Lung (tissue), 17 donors: ENCODE measurements at places on chromosomes 2 and 18. TPM values are rescaled to one million over a fixed set of nuclear protein-coding genes. Genes with fewer than 3 reads are reported as not detected.

Gene RUFY4
- total RNA-seq = 0.31 TPM

- H3K27ac ChIP-seq = no peak overlapping the region
- H3K4me3 ChIP-seq = no peak overlapping the region
- H3K36me3 ChIP-seq = no peaks in the 10 kb centered on the region
- DNase-seq = no peak
- peaks cover 2% of the 10 kb centered on the region for H3K4me1 ChIP-seq
- no peaks in the 10 kb centered on the region for H3K27me3 ChIP-seq
Measured at GRCh38 chr18:3649135-3649632, 199.2 kb downstream of the TGIF1 start.

- DNase-seq = no peak
- no peaks in the 10 kb centered on the region for H3K36me3 ChIP-seq
- H3K27ac ChIP-seq = no peak overlapping the region
- H3K4me3 ChIP-seq = no peak overlapping the region
- H3K4me1 ChIP-seq = no peaks in the 10 kb centered on the region
- H3K27me3 ChIP-seq = no peaks in the 10 kb centered on the region
Measured at GRCh38 chr2:2869553-2869952, 508.1 kb downstream of the EIPR1 start.

DNA sequence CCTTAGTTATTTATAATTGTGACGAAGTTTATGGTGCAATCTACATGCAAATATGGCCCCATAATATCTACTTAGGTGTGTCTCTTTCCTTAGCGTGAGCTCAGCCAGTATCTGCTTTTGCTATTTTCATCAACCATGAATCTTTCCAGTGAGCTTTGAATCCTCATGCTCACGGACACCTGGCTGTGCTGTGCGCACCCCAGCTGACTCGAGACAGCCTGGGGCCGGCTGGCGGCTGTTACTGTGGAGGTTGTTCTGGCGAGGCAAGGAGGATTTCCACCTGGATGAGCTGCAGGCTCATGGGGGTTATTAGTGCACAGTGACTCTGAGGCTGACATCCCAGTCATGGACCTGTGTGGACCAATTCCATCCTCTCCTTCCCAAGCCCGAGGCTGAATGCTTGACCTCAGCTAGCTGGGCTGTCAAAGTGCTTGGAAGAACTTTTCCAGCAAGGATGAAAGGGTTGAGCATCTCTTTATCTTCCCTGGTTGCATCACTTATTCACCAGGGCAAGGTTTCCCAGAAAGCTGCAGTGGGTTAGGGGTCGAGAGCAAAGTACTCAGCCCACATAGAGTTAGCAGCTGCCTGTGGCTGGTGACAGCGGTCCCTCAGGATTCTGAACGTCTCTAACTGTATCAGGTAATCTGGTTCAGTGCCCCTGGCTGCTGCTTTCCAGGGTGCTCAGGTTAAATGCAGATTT, 141.7 kb downstream of the ARL4C start:
- no peaks in the 10 kb centered on the region for H3K36me3 ChIP-seq
- H3K4me1 ChIP-seq = no peaks in the 10 kb centered on the region
- DNase-seq = no peak
- no peak overlapping the region for H3K27ac ChIP-seq
- no peaks in the 10 kb centered on the region for H3K27me3 ChIP-seq
- H3K4me3 ChIP-seq = no peak overlapping the region

Gene LYPD1
- total RNA-seq = 6.6 TPM

DNA sequence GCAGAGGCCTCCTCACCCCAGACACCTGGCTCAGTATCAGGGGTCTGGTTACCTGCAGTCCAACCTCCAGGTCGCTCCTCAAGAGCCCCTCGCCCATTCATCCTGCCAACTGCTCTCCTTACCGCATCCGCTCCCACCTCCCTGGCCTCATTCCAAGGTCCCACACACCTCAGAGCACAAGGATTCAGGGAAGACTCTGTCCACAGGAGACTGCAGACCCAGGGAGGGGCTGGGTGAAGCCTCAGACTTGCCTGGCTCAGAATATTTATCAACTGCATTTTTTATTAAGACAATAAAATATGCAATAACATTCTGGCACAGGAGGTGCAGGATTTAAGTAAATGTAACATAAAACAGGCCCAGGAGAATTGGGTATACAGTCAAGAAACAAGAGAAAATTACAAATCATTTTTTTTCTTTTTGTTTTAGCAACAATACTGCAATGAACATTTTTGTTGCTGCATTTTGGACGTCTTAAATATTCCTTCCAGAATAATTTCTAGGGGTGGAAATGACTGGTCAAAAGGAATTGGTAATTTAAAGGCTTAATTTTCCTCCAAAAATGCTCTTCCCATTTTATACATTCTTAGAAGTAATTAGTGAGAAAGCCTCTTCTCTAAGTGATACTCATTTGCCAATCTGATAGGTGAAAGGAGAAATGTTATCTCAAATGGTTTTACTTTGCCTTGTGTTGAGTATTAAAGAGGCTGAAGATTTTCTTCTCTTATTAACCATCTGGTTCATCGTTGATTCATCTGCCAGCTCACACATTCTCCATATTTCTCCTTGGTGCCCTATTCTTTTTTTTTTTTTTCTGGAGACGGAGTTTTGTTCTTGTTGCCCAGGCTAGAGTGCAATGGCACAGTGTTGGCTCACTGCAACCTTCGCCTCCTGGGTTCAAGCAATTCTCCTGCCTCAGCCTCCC, 42.5 kb downstream of the TEX44 start:
- H3K27me3 ChIP-seq = no peaks in the 10 kb centered on the region
- H3K27ac ChIP-seq = no peak overlapping the region
- no peak for DNase-seq
- H3K36me3 ChIP-seq = no peaks in the 10 kb centered on the region
- no peaks in the 10 kb centered on the region for H3K4me1 ChIP-seq

GRCh38 chr18:74115046-74115445, 32.6 kb downstream of the FBXO15 start:
- DNase-seq = no peak
- no peak overlapping the region for H3K4me3 ChIP-seq
- H3K36me3 ChIP-seq = no peaks in the 10 kb centered on the region
- no peaks in the 10 kb centered on the region for H3K27me3 ChIP-seq
- H3K27ac ChIP-seq = no peak overlapping the region

GRCh38 chr2:117960231-117960630, 53.6 kb downstream of the CCDC93 start:
- no peak overlapping the region for H3K4me3 ChIP-seq
- H3K27me3 ChIP-seq = no peaks in the 10 kb centered on the region
- no peaks in the 10 kb centered on the region for H3K4me1 ChIP-seq
- H3K36me3 ChIP-seq = peaks cover 40% of the 10 kb centered on the region
- no peak overlapping the region for H3K27ac ChIP-seq
- no peak for DNase-seq

Gene CFC1B
- total RNA-seq = 0.18 TPM
